Cerebellar nuclear complex (tissue), 1 donor: ENCODE measurements at places on chromosomes 16 and 17.
A peak's percentile ranks its signal among the peaks of the same experiment; 100 is the strongest.

- DNase-seq = no peak
Measured at GRCh38 chr16:71507061-71507460, 17.9 kb upstream of the ZNF19 start.

GRCh38 chr17:61205931-61206330, 193.7 kb upstream of the TBX2 start:
- DNase-seq = no peak

GRCh38 chr17:73956595-73957465, 246.6 kb upstream of the RPL38 start:
- no peak for DNase-seq

GRCh38 chr17:51763058-51763457, 395.5 kb downstream of the CA10 start:
- DNase-seq = no peak

- no peak for DNase-seq
Measured at GRCh38 chr16:23420011-23420410, 33.0 kb downstream of the COG7 start.

GRCh38 chr16:15873301-15873700, 15.1 kb downstream of the CEP20 start:
- DNase-seq = no peak

- no peak for DNase-seq
Measured at GRCh38 chr16:47728205-47728604, 267.1 kb downstream of the PHKB start.

- no peak for DNase-seq
Measured at GRCh38 chr17:66234611-66235010, 5.4 kb upstream of the APOH start.

GRCh38 chr16:10156099-10156498, 26.1 kb downstream of the GRIN2A start:
- DNase-seq = no peak

DNA sequence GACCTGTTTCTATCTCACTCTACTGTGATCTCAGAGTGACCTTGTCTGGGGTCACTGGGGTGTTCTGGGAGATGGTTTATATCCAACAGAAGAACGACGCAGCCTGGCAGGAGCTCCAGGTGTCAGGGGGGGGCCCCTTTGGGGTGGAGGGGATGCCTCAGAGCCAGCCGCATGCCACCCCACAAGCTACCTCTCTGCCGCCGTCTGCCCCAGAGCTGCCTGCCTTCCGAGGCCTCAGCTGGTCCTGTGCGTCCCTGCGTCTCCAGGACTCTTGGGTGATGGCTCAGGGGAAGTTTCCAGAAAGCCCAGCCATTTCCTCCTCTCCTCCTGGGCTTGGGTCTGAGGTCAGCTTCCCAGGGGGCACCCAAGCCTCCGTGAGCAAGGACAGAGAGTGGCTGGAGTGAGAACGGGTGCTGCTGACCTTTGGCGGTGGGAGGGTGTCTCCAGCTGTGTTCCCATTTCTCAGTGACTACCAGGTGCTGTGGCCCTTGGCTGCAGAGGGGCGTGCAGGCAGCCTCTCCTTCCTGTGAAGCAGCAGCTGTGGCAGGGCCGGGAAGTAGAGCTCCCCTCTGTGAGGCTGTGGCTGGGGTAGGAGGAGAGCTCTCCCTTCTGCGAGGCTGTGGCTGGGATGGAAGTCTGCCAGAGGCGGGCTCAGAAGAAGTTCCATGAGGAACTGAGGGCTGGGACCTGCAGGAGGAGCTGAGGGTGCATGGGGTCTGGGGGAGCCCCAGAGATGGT, 19.8 kb downstream of the JPH3 start:
- no peak for DNase-seq

DNA sequence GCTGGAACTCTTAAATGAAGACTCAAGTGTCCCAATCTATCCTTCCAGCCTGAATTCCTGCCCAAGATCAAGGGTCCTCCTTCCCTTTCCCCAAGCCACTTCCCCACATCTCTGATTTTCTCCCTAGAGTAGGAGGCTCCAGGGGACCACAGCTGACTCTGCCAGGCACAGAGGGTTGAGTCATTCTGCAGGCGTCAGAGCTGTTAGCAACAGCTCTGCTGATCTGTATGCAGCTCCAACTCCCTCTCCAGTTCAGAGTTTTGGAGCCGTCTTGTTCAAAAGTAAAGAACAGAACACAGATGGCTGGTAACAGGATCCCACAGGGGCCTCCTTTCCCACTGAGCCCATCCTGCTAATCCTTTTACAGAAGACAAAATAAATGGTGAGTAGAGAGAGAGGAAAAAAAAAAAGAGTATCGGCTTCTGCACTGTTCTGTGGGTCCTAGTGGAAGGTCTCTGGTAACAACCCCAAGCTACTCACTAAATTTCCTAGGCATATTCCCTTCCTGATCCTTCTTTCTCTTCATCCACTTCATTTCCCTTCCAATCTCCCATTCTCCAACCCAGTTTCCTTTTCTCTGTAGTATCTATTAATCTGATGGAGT, 13.4 kb upstream of the TAOK1 start:
- DNase-seq = no peak

GRCh38 chr17:28514561-28515002, 8.4 kb downstream of the FOXN1 start:
- DNase-seq = no peak

DNA sequence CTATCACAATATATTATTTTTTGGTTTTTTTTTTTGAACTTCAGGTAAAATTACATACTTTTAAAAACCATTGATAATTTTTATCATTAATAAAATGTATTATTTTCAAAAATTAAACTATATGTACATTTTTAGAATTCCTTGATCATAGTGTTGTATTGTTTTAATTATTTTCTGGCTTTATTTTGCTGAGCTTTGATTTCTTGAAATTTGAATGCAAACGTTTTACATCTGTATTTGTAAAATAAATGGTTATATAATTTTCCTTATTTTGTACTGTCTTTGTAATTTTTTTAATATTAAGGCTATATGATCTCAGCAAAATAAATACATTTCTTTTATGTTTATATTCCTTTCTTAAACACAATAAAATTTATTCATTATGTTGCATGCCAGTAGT, 125.6 kb downstream of the KIF2B start:
- no peak for DNase-seq

DNA sequence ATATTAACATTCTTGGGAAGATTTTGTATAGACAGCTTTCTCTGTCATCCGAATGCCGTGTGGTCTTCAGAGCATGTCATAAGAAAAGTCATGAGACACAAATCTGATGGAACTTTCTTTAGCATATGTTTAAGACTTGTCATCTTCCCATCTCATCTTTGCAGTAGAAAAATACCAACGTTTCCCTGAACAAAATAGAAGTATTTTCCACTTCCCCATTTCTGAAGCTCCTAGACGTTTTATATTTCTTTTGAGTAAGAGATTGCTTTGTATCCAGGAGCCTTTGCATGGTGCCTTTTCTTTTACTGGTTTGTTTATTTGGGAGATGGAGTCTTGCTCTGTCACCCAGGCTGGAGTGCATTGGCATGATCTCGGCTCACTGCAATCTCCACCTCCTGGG, 235.1 kb downstream of the PRKCA start:
- no peak for DNase-seq

DNA sequence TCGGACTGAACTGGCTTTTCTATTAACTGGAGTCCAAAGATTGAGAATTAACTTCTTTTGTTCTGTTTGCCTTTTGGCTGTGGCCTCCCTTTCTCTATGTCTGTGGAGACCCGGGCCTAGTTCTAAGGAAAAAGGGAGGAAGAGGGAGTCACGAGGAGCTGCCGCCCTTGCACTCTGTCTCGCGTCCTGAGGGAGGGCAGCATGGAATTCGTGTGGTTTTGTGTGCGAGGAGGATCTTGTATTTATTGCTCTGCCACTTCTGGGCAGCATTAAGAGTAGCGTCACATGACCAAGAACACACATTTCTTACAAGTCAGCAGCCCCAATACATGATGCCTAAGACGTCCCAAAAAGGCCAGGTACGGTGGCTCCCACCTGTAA, 23.6 kb downstream of the METTL22 start:
- DNase-seq = no peak

DNA sequence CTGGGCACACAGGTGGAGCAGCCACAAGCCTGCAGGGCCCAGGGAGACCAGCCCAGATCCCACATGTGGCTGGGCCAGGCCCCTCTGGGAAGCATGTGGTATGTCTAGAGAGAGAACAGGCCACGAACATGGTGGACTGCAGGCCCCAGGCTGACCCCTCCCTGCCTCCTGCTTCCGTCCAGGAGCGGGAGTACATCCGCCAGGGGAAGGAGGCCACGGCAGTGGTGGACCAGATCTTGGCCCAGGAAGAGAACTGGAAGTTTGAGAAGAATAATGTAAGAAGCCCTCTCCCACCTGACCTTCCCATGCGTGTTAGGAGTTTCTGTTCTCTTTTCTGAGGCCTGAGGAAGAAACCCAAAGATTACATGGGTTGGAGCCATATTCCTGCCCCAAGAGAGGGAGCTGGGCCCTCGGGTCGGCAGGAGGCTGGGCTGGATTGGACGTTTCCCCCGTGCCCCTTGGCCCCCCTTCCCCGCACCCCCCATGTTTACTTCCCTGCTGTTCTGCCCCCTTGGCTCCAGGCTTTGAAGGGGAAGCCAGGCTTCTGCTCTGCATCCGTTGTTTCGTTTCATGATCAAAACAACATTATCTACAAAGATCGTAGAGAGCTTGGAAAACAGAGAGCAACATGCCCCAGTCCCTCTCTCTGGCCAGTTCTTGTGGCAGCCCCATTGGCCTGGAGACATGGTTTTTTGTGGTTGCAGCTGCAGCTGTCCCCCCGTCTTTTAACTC, 5.7 kb upstream of the TCAP start:
- no peak for DNase-seq

DNA sequence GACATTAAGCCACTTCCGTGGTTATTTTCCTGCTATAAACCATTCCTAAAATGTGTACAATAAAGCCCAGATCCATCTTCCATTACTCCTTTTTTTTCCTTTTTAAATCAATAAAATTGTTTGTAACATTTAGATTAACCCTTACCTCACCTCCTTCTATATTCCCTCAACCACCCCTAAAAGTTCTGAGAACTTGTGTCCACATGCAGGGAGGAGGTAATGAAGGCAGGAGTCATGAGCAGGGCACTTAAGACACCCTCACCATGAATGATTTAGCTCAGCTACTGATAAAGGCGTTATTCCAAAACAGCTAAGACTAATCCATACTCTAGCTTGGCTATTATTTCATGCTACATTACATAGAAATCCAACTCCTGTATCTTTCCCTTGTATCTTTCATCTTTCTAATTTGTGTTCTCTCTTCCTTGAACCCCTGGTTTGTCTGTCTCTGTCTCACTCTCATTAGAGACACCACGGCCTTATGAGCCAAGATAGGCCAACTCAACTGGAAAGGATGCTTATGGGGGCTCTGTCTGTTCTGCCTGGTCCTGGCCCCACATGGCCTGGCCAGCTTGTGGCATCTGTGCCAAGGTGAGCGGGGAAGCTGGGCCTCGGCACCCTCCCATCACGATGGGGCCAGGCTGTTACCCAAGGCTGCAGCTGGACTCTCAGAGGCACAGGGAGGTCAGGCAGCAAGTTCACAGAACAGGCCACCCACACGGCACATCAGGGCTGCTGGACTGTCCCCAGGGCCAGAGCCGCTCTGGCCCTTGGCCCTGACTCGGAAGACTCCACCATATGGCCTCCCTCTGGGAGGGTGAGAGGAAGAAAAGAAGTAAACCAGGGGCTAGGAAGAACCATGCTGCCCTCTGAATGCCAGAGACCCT, 294.4 kb downstream of the SOX9 start:
- no peak for DNase-seq

GRCh38 chr16:4463522-4464163, 10.8 kb downstream of the NMRAL1 start:
- no peak for DNase-seq

GRCh38 chr16:55658898-55659420, 3.2 kb downstream of the SLC6A2 start:
- DNase-seq = no peak

- no peak for DNase-seq
Measured at GRCh38 chr16:22898874-22899348, 84.9 kb downstream of the HS3ST2 start.

- no peak for DNase-seq
Measured at GRCh38 chr16:88061346-88062110, 110.3 kb downstream of the BANP start.

DNA sequence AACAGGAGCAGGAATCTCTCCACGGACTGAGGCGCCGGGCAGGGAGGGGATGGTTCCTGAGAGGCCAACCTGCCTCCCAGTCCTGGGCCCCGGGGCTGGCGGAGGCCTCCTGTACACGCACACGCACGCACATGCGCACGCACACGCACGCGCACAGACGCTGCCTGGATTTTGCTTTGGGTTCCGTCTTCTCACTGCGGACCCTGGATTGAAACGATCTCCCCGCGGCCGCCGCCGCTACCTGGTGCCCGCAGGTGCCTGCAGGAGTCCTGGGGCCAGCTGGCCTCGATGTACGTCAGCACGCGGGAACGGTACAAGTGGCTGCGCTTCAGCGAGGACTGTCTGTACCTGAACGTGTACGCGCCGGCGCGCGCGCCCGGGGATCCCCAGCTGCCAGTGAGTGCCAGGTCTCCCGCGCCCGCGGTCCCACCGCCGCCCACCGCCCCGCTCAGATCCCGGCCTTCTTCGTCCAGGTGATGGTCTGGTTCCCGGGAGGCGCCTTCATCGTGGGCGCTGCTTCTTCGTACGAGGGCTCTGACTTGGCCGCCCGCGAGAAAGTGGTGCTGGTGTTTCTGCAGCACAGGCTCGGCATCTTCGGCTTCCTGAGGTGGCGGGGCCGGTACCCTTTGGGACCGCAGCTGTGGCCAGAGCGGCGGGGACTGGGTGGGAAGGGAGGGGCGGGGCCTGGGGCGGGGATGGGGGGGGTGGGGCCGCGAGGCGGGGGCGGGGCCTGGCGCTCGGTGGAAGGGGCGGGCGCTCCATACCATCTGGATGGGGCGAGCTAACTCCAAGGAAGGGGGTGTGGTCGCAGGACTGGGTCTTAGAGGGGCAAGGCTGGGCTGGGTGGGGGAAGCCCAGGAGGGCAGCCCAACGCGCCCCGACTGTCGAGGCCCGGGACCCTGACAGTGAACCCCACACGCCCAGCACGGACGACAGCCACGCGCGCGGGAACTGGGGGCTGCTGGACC, 12.3 kb downstream of the CES4A start:
- peak; percentile 63 for DNase-seq

- no peak for DNase-seq
Measured at GRCh38 chr17:55741356-55741700, 9.5 kb upstream of the PCTP start.

- DNase-seq = no peak
Measured at GRCh38 chr17:72724267-72724666, 368.2 kb downstream of the SLC39A11 start.

GRCh38 chr16:66542396-66542795, 7.5 kb downstream of the TK2 start:
- no peak for DNase-seq

GRCh38 chr17:15966183-15966878, 21.4 kb downstream of the ADORA2B start:
- no peak for DNase-seq

GRCh38 chr16:87603684-87604633, 1.7 kb downstream of the JPH3 start:
- DNase-seq = no peak

- DNase-seq = no peak
Measured at GRCh38 chr17:41518031-41518430, 659 bp downstream of the KRT15 start.

GRCh38 chr16:1817716-1818115, 8.9 kb downstream of the HAGH start:
- no peak for DNase-seq
